ENCODE measurements at places on chromosomes 2 and 18. TPM values are rescaled to one million over a fixed set of nuclear protein-coding genes. Genes with fewer than 3 reads are reported as not detected.

DTNA gene
- 14.7 TPM for total RNA-seq

ANO7 gene
- 0.40 TPM for total RNA-seq

NXPH2 gene
- not detected for total RNA-seq

TRAF3IP1 gene
- 11.3 TPM for total RNA-seq

LRRC30 gene
- total RNA-seq, result not detected

PAIP2B gene
- 0.26 TPM for total RNA-seq

CRACDL gene
- total RNA-seq, result 0.13 TPM

SEPTIN2 gene
- 552 TPM for total RNA-seq
